Endothelial cell (in vitro differentiated cells): ENCODE measurements at places on chromosomes 2 and 18. TPM values are rescaled to one million over a fixed set of nuclear protein-coding genes. Genes with fewer than 3 reads are reported as not detected.

Gene IL1B
- total RNA-seq, result not detected

Gene SYT4
- total RNA-seq, result 0.26 TPM

Gene C1QL2
- not detected for total RNA-seq

Gene ZNF519
- total RNA-seq, result 14.5 TPM

Gene GPBAR1
- 0.77 TPM for total RNA-seq

Gene TYMS
- 61.7 TPM for total RNA-seq

Gene REG1B
- total RNA-seq, result not detected

Gene FOXI3
- 0.69 TPM for total RNA-seq

Gene POTEI
- total RNA-seq, result 0.15 TPM

Gene IL1RL1
- total RNA-seq, result 0.10 TPM

Gene HOXD12
- not detected for total RNA-seq

Gene TMEM237
- total RNA-seq, result 22.3 TPM

Gene CPS1
- 31.5 TPM for total RNA-seq

Gene MOB4
- total RNA-seq, result 31.0 TPM

Gene ANKRD30BL
- total RNA-seq, result not detected

Gene UGT1A10
- not detected for total RNA-seq

Gene MYO1B
- 81.0 TPM for total RNA-seq

Gene GPR155
- total RNA-seq, result 1.7 TPM

Gene C2orf15
- total RNA-seq, result 0.26 TPM

Gene TNFRSF11A
- total RNA-seq, result 89.9 TPM

Gene FBLN7
- 0.36 TPM for total RNA-seq

Gene GPR17
- 0.15 TPM for total RNA-seq

Gene LIMS3
- 10.0 TPM for total RNA-seq

Gene TEX51
- not detected for total RNA-seq

Gene DNPEP
- total RNA-seq, result 49.6 TPM

Gene DUSP19
- total RNA-seq, result 2.4 TPM

Gene PFN4
- total RNA-seq, result 1.0 TPM

Gene GAL3ST2
- total RNA-seq, result not detected

Gene TWIST2
- total RNA-seq, result not detected

Gene RGPD8
- total RNA-seq, result 11.8 TPM

Gene ZBTB7C
- total RNA-seq, result 0.67 TPM

Gene MAP3K19
- total RNA-seq, result not detected

Gene IL1RN
- not detected for total RNA-seq
